CD4-positive, CD25-positive, alpha-beta regulatory T cell (primary cell): ENCODE measurements at places on chromosomes 12 and 14. TPM values are rescaled to one million over a fixed set of nuclear protein-coding genes. Genes with fewer than 3 reads are reported as not detected.

DNA sequence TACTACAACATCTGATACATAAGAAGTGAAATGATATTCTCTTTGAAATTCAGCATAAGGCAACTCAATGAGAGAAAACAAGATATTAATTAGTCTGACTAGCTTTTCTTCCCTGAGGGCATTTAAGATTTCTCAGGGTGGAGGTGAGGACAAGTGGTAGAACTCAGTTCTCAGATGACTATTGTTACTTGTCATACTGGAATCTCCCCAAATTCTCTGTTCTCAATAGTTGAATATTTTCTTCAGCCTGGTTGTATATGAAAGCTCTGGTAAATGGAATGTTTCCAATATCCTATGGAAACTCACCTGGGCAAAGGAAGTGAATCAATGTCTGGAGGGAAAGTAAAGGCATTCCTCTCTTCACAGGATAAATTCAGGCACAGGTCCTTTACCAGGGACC, 18.2 kb upstream of the ITGA5 start:
- H3K4me1 ChIP-seq = peaks cover 6% of the 10 kb centered on the region
- no peaks in the 10 kb centered on the region for H3K27me3 ChIP-seq
- H3K36me3 ChIP-seq = no peaks in the 10 kb centered on the region

DNA sequence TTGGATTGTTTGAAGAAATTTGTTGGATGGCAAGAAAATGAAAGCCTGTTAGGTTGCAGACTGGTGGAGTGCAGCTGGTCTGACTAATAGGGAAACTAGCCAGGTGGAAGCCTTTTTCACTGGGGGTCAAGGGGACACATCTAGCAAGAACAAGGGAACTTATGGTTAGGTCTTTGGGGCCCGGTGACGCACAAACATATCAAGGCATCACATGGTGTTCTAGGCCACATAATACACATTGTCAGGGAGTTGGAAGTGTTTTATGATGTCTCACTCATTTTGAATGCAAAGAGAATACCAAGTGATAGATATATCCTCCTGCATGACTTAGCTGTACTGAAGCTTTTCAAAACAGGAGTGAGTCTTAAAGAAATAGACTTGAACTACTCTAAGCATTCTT, 351.2 kb downstream of the KCNH5 start:
- no peaks in the 10 kb centered on the region for H3K27me3 ChIP-seq
- no peak overlapping the region for H3K27ac ChIP-seq
- H3K4me1 ChIP-seq = no peaks in the 10 kb centered on the region
- no peak overlapping the region for H3K4me3 ChIP-seq
- no peaks in the 10 kb centered on the region for H3K36me3 ChIP-seq
- DNase-seq = no peak

- no peak for DNase-seq
- peaks cover 3% of the 10 kb centered on the region for H3K36me3 ChIP-seq
- no peaks in the 10 kb centered on the region for H3K27me3 ChIP-seq
Measured at GRCh38 chr12:106493531-106493930, 89.3 kb upstream of the RFX4 start.

- no peak overlapping the region for H3K27ac ChIP-seq
- no peak for DNase-seq
- no peaks in the 10 kb centered on the region for H3K4me1 ChIP-seq
- no peaks in the 10 kb centered on the region for H3K36me3 ChIP-seq
Measured at GRCh38 chr14:101473795-101474562, 87.3 kb upstream of the DIO3 start.

SHMT2 gene
- 219 TPM for polyA plus RNA-seq

MIP gene
- polyA plus RNA-seq = 0.07 TPM

- no peak for DNase-seq
- H3K27me3 ChIP-seq = no peaks in the 10 kb centered on the region
- no peaks in the 10 kb centered on the region for H3K36me3 ChIP-seq
- H3K4me1 ChIP-seq = no peaks in the 10 kb centered on the region
Measured at GRCh38 chr14:68526512-68527091, 266.3 kb downstream of the ZFP36L1 start.

LRRK2 gene
- 0.44 TPM for polyA plus RNA-seq
